ENCODE measurements at places on chromosomes 5 and 9. TPM values are rescaled to one million over a fixed set of nuclear protein-coding genes. Genes with fewer than 3 reads are reported as not detected.
A peak's percentile ranks its signal among the peaks of the same experiment; 100 is the strongest.

GRCh38 chr5:1975406-1975715 lies 92.6 kb upstream of the IRX4 start:
- H3K4me3 ChIP-seq = no peak overlapping the region
- no peaks in the 10 kb centered on the region for H3K36me3 ChIP-seq
- no peak overlapping the region for H3K27ac ChIP-seq
- no peaks in the 10 kb centered on the region for H3K4me1 ChIP-seq
- H3K27me3 ChIP-seq = no peaks in the 10 kb centered on the region

DNA sequence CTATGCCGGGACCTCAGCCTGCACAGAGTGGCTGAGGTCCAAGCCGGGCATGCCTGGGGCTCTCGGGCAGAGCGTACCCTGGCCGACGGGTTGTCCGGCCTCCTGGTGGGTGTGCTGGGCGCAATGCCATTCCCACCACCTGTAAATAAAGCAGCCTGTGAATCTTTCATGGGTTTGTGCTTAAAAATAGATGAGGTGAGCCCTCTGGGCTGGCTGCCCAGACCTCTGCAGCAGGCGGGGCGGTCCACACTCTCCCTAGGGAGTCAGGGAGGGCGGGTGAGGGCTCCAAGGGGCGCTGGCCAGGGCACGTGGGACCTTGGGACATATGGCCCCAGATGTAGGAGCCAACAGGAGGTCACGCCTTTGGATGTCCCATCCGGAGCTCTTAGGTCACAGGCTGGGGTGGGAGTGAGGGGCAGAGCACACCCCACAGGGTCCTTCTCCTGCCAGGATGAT lies 3.6 kb upstream of the AGPAT2 start:
- peak overlapping the region; percentile 93 for H3K27ac ChIP-seq
- H3K4me3 ChIP-seq = no peak overlapping the region
- H3K4me1 ChIP-seq = peaks cover 42% of the 10 kb centered on the region
- H3K27me3 ChIP-seq = no peaks in the 10 kb centered on the region
- peak; percentile 85 for DNase-seq
- no peaks in the 10 kb centered on the region for H3K36me3 ChIP-seq

DNA sequence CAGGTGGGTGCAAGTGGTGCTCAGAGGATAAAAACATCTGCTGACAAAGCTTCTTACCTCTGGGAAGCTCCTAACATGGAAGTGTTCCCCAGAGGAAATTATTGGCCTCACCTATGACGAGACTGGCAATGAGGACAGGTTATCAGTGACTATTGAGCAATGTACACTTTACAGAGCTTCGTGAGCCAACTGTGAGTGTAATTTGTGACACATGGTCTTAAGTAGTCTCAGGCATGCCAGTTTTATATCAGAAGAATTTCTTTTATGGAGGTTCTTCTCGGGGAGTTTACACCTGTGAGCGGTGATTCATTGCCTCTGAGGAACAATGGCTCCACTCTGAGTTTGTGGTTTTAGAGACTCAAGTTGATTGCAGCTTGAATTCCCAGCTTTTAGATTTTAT lies 11.3 kb downstream of the ANKDD1B start:
- H3K4me3 ChIP-seq = no peak overlapping the region
- H3K27ac ChIP-seq = no peak overlapping the region
- H3K36me3 ChIP-seq = no peaks in the 10 kb centered on the region
- no peak for DNase-seq
- no peaks in the 10 kb centered on the region for H3K27me3 ChIP-seq
- no peaks in the 10 kb centered on the region for H3K4me1 ChIP-seq

GRCh38 chr5:108141676-108142075 lies 240.2 kb downstream of the FBXL17 start:
- H3K27ac ChIP-seq = no peak overlapping the region
- H3K4me1 ChIP-seq = no peaks in the 10 kb centered on the region
- H3K36me3 ChIP-seq = no peaks in the 10 kb centered on the region

GRCh38 chr9:23545728-23546127 lies 280.3 kb downstream of the ELAVL2 start:
- DNase-seq = no peak
- H3K4me1 ChIP-seq = no peaks in the 10 kb centered on the region
- H3K4me3 ChIP-seq = no peak overlapping the region
- no peak overlapping the region for H3K27ac ChIP-seq
- H3K36me3 ChIP-seq = no peaks in the 10 kb centered on the region

GRCh38 chr9:34256104-34256503 lies 73.0 kb downstream of the KIF24 start:
- H3K36me3 ChIP-seq = peaks cover 11% of the 10 kb centered on the region
- peaks cover 47% of the 10 kb centered on the region for H3K4me1 ChIP-seq
- H3K27me3 ChIP-seq = no peaks in the 10 kb centered on the region
- peak; percentile 35 for DNase-seq

DNA sequence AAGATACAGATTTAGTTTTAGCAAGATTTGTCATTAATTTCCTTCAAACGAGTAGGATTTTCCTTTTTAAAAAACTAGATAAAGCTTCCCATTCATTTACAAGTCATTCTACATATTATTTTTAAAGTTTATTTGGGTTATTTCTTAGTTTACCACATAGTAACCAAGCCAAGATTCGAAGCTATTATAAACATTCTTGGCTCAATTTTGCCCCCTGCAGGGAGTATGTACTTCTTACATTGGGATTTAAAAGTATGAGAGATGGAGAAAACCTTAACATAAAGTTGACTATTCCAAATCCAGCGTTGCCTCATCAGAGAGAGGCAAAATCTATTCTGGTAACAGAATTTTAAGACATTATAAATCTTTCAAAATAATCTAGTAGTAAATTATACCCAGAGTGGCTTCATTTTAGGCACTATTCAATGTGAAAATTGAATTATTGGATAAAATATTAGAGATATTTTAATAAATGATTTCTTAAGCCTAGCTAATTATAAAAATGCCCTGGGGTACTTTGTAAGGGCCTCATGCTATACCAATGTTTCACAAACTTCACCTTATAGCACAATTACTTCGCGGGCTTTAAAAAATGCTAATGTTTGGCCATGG lies 39.1 kb downstream of the FBN2 start:
- DNase-seq = no peak
- no peak overlapping the region for H3K4me3 ChIP-seq
- no peaks in the 10 kb centered on the region for H3K36me3 ChIP-seq
- H3K27me3 ChIP-seq = no peaks in the 10 kb centered on the region

- H3K36me3 ChIP-seq = no peaks in the 10 kb centered on the region
- DNase-seq = no peak
- H3K4me1 ChIP-seq = peaks cover 15% of the 10 kb centered on the region
- H3K4me3 ChIP-seq = peak overlapping the region; percentile 72
These were observed 1.4 kb upstream of the DAB2 start for GRCh38 chr5:39426051-39426745.

GRCh38 chr5:131610198-131611063 lies 24.6 kb downstream of the RAPGEF6 start:
- H3K36me3 ChIP-seq = no peaks in the 10 kb centered on the region
- H3K4me3 ChIP-seq = no peak overlapping the region
- H3K27ac ChIP-seq = no peak overlapping the region
- DNase-seq = no peak

- no peaks in the 10 kb centered on the region for H3K36me3 ChIP-seq
- H3K4me1 ChIP-seq = peaks cover 5% of the 10 kb centered on the region
- no peak for DNase-seq
- no peaks in the 10 kb centered on the region for H3K27me3 ChIP-seq
- H3K27ac ChIP-seq = no peak overlapping the region
- no peak overlapping the region for H3K4me3 ChIP-seq
These were observed 64.7 kb downstream of the FRMD3 start for GRCh38 chr9:83473488-83473971.

ADAMTS6 gene
- 0.59 TPM for total RNA-seq

SLC6A19 gene
- not detected for total RNA-seq

ACER2 gene
- total RNA-seq = 1.9 TPM

PCDHGB3 gene
- total RNA-seq = 2.0 TPM

SLC45A2 gene
- total RNA-seq = not detected

CYLC2 gene
- not detected for total RNA-seq
